ENCODE measurements at places on chromosomes 16 and 17. TPM values are rescaled to one million over a fixed set of nuclear protein-coding genes. Genes with fewer than 3 reads are reported as not detected.

The TBC1D26 gene
- not detected for total RNA-seq

The ASPA gene
- total RNA-seq: not detected

The KRTAP9-6 gene
- total RNA-seq: not detected

The DRC7 gene
- not detected for total RNA-seq

The UTS2R gene
- not detected for total RNA-seq

The TIMM22 gene
- total RNA-seq: 27.2 TPM

The SCNN1G gene
- total RNA-seq: 0.27 TPM

The FNDC8 gene
- not detected for total RNA-seq

The ADAMTS18 gene
- total RNA-seq: not detected

The HS3ST3B1 gene
- 0.77 TPM for total RNA-seq

The FBXO39 gene
- total RNA-seq: not detected

The MEAK7 gene
- 57.6 TPM for total RNA-seq

All from A549 treated with GW870086 at 1 μM for 4 hours (cell line).